Cerebellar cortex (tissue), 1 donor: ENCODE measurements at places on chromosomes 5 and 9.

DNA sequence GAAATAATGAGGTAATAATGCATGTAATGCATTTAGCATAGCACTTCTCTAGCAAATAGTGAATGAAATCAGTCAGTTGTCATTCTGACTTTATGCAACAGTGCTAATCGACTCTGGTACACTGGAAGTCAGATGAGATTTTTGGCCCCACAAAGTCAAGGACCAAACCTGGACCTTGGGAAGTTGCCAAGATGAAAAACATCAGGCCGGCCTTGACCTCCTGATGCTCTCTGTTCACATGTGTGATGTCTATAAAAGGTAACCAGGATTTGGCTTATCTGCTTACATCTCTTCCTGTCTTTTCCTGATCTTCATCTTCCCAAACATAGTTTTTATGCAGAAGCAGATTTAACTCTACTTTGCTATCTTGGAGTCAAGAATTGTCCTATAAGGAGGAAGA, 39.5 kb downstream of the SLC22A5 start:
- no peak for DNase-seq

DNA sequence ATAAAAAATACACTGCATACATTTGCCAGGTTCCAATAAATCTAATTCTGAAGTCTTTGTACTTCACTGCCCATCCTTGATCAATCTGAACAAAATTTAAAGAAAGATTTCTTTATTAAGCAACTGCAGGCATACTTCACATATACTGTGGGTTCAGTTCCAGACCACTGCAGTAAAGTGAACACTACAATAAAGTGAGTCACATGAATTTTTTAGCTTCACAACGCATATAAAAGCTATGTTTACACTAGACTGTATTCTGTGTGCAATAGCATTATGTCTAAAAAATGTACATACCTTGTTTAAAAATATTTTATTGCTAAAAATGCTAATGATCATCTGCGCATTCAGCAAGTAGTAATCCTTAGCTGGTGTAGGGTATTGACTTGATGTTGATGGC, 52.1 kb downstream of the SSBP2 start:
- DNase-seq: no peak

DNA sequence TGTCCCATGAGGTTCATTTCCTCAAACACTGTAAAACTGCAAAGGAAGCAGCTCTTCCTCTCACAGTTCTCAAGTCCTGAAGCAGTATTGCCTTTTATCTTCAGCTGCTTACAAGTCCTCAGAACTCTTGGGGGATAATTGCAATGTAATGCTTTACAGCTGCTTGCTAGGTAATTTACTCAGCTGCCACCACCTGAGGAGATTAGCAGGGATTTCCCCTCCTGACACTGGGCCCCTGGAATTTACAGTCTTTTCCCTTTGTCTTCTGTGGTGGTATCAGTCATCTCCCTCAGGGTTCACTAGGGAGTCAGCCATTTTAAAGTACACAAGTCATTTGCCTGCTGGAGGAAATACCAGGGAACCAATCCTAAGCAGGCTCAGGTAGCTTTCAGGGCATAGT, 754.3 kb upstream of the GRAMD2B start:
- DNase-seq: peak; percentile 11

- no peak for DNase-seq
Measured at GRCh38 chr9:109328978-109329637, 8.2 kb upstream of the EPB41L4B start.

DNA sequence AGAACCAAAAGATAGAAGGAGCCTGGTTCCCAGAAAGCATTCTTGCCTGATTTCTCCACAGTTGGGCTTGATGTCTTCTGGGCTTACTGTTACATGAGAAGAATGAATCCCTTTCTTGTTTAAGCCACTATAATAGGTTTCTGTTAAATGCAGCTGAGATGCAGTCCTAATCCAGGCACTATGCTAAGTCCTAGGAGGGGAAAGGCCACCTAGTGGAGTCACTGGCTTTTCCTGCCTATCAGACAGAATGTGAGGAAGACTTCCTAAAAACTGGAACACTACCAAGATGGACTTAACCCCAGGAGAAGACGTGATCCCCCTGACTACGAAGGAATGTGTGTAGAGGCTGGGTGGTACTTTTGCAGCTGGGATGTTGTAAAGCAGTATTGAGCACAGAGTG, 34.3 kb upstream of the FSD1L start:
- DNase-seq: peak; percentile 48

- no peak for DNase-seq
Measured at GRCh38 chr5:5158472-5158895, 18.4 kb downstream of the ADAMTS16 start.
